Fibroblast of skin of scalp (primary cell): ENCODE measurements at places on chromosomes 11 and 22.

- DNase-seq, result no peak
These were observed 115.7 kb downstream of the ABTB2 start for GRCh38 chr11:34242037-34242625.

GRCh38 chr11:47057365-47057764 is 119.3 kb downstream of the ARFGAP2 start:
- DNase-seq, result no peak

GRCh38 chr11:75499423-75500190 is 26.1 kb downstream of the GDPD5 start:
- DNase-seq, result peak; percentile 96

GRCh38 chr11:102144357-102145355 is 34.4 kb downstream of the YAP1 start:
- DNase-seq, result peak; percentile 57

DNA sequence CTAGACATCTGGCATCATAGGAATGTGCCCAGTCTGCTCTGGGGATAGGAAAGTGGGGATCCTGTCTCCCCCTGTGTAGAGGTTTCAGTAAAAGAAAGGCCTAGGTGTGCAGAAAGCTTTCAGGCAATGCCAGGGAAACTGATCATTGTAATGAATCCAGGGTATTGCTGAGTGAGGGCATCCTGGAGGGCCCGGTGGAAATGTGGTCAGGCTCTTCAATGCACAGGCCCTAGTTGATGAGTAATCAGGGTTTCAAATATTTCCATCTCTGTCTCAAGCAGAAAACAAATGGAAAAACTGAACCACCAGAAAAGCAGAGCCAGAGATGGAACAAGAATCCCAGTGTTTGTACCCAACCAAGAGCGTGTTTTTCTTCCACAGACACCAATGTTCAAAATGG is 2.0 kb downstream of the CD3E start:
- no peak for DNase-seq
